ENCODE measurements at places on chromosomes 2 and 18.

- DNase-seq, result no peak
Measured at GRCh38 chr2:1789610-1790009, 45.3 kb upstream of the PXDN start.

DNA sequence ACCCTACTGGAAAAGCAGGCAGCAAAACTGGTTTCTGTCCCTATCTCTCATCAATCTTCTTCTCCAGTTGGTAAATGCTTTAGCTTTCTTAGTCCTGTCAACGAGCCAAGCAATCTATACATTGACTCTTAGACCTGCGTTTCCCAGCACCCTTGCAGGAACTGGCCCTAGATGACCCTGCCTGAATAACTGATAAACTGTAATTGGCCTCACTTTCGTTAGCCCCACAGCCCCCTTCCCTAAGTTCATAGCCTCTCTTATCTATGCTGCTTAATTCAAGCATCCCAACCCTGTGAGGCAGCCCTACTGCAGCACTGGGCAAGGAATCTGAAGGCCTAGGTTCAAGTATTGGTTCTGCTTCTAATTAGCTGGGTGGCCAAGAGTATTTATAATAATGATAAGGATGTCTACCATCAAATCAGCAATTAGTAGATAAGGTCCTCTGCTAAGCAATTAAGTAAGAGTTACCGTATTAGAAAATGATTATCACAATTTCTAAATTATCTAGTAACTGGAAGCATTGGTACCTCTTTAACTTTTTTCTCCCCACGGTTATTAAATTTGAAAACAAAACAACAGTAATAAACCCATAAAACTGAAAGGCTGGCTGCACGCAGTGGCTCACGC lies 86.4 kb upstream of the RMDN2 start:
- DNase-seq, result no peak

DNA sequence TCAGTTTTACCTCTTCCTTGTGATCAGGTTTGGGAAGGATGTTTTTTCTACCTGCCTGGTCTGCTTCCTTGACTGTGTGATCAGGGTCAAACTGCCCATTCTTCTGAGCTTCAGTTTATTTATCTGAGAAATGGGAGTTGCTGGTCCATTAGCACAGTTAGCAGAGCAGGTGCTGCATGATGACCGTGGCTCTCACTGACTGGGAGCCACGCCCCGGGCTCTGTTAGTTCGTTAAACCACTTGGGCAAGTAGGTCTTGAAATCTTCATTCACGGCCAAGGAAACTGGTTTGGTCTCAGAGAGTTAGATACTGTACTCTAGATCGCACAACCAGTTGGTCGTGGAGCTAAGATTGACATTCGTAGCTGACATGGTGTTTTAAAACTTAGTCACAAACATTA lies 41.7 kb downstream of the INPP5D start:
- DNase-seq, result no peak

GRCh38 chr2:9228088-9228751 lies 21.6 kb downstream of the ASAP2 start:
- no peak for DNase-seq

DNA sequence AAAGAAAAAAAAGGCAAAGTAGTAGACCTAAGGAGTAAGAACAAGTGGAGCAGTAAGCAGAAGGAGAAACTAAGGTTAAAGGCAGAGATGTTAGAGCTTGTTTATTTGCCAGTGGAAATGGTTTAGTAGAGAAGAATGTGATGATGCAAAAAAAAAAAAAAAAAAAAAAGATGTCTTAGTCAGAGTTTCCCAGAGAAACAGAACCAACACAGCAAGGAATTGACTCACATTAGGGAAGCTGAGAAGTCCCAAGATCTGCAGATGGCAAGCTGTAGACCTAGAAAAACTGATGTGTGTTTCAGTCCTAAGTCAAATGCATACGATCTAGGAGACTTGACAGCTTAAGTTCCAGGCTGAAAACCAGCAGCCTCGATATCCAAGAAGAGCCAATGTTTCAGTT lies 1548.8 kb upstream of the LRRTM1 start:
- no peak for DNase-seq
